ENCODE measurements at places on chromosomes 5 and 9.

DNA sequence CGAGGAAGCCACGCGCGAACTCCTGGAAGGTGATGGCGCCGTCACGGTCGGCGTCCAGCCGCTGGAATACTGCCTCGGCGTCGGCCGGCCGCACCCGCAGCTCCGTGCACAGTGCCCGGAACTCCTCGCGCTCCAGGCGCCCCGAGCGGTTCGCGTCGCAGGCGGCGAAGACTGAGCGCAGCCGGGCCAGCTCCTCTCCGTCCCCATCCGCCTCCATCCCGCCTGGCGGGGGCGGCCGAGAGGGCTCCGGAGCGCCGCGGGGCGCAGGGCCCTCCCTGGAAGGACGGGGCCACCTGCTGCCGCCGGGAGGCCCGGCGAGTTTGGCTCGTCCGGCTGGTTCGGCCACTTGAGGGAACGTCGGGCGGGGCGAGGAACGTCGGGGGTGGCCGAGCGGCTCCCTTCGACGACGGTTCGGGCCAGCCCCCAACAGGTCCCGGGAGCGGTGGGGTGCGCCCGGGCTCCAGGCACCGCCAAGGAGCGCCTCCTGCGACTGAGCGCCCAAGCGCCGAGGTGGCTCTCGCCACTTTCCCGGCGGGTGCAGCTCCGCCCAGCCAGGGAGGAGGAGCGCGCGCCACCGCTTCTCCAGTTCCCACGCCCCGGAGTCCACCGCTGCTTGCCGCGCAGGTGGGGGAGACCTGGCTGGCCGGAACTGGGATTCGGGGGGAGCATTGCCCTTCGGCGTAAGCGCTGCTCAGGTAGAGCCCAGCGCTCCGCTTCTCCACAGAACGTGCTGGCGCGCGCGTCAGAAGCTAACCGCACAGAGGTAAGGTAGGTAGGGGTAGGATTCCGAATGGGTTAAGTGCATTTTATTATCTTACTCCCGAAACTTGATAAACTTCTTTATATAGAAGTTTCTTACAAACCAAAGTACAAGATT, at the start of gene RASEF:
TSS of gene RASEF (minus strand) at position 492 of the 877 bp plus-strand sequence. CDS start at position 217, 275 bp downstream.
- DNase-seq: no peak

- DNase-seq: peak; percentile 44
Measured at GRCh38 chr9:31541721-31542281, 842.6 kb upstream of the ACO1 start.

GRCh38 chr9:109108318-109108717, 11.4 kb downstream of the TMEM245 start:
- no peak for DNase-seq

DNA sequence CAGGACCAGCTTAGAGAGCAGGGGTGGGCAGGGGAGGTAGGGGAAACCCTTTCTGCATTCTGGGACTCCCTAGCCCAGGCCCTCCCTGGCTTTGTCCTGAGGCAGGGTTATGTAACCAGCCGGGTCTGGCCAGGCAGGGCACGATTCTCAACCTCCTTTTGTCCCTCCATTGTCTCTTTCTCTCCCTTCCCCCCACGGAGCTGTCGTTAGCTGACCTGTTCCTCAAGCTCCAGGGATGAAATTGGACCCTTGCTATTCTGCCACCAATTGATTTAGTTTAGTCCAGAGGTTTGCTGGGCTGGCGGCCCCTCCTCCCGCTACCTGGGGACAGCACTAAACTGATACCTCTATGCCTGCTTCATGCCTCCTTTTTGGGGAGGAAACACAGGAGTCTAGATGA, 9.4 kb upstream of the NDST1 start:
- no peak for DNase-seq

DNA sequence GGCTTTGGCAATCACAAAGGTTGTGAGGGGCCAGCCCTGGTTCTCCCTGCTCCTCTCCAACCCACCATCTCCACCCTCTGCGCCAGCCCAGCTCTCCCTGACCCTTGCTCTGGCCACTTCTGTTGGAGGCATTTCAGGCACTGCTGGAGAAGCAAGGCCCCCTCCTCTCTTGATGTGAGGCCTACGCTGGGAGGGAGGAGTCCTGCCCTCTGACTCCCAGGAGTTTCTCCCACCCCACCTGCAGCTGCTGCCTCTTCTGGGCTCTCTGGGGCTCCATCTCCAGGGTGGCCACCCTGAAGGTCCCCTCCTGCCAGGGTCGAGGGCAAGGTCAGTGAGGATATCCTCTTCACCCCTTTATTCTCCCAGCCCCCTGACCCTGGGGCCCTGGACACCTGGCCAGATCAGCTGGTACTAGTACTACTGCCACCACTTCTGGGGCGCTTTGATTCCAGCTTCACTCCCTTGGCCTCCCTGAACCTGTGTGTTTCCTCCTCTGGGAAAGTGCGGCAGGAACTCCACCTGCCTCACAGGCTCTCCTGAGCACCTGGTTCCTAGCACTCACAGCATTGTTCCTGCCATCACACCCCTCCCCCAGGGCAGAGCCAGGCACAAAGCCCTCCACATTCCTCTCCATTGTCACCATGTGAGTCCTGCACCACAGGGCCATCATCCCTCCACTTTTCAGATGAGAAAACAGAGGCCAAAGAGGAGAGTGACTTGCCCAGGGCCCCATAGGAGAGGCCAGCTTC, 23.8 kb upstream of the TDRD7 start:
- no peak for DNase-seq

DNA sequence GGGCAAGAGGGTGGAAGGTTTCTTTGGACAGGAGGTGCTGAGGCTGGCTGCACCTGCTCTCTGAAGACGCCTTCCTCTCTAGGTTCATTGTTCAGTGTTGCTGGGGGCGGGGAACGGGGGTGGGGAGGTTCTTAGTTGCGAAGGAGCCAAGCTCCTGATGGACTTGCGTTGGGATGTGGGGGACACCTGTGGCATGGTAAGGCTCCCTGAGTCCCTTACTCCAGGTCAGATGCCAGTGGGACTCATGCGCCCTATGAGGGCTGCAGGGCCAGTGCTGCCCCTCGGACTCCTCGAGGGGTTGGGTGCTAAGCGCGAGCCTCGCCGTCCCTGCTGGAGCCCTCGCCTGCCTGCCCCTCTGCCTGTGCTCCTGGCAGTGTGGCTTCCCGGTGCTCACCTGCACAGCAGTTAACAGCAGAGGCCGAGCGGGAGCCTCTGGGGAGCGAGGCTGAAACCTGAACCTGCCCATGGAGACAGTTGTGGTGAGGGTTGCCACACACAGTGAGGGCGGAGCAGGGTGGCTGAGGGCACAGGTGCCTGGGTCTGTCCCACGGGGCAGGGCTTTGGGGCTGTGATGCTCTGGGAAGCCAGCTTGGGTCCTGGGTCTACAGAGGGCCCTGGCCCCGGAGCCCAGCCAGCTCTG, 5.5 kb downstream of the RNU6ATAC start:
- DNase-seq: no peak

- no peak for DNase-seq
Measured at GRCh38 chr5:10825897-10826644, 65.0 kb upstream of the DAP start.

- no peak for DNase-seq
Measured at GRCh38 chr5:59837071-59837470, 56.5 kb downstream of the PDE4D start.

- no peak for DNase-seq
Measured at GRCh38 chr5:73733219-73733618, 107.2 kb downstream of the ARHGEF28 start.

DNA sequence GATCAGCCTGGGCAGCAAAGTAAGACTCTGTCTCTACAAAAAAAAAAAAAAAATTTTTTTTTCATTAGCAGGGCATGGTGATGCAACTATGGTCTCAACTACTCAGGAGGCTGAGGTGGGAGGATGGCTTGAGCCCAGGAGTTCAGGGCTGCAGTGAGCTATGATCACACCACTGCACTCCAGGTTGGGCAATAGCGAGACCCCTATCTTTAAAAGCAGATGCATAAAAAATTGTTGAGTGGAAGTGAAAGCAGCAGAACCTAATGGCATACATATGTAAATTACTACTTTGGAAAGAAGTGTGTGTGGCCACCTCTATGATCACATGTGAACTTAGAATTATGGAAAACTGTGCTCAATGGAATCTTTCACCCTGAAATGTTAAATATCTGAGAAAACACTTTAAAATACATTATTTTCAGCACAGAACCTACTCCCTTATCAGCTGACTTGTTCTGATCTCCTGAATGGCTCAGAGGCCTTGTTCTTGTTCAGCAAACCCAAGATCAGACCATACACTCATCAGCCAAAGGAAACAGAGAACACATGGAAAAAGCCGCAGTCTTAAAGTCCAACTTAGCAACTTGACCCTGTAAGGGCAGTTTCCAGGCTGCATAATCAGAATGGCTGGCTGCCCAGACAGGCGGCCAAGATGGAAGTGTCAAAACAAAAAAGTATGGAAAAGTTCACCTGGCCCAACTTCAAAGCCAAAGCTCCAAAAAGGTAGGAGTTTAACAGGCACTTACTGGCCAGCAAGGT, 56.5 kb downstream of the SIL1 start:
- DNase-seq: no peak

GRCh38 chr9:131391020-131391419, 2.9 kb upstream of the PRRC2B start:
- DNase-seq: no peak

- no peak for DNase-seq
Measured at GRCh38 chr5:135693371-135693955, 114.7 kb upstream of the CXCL14 start.

DNA sequence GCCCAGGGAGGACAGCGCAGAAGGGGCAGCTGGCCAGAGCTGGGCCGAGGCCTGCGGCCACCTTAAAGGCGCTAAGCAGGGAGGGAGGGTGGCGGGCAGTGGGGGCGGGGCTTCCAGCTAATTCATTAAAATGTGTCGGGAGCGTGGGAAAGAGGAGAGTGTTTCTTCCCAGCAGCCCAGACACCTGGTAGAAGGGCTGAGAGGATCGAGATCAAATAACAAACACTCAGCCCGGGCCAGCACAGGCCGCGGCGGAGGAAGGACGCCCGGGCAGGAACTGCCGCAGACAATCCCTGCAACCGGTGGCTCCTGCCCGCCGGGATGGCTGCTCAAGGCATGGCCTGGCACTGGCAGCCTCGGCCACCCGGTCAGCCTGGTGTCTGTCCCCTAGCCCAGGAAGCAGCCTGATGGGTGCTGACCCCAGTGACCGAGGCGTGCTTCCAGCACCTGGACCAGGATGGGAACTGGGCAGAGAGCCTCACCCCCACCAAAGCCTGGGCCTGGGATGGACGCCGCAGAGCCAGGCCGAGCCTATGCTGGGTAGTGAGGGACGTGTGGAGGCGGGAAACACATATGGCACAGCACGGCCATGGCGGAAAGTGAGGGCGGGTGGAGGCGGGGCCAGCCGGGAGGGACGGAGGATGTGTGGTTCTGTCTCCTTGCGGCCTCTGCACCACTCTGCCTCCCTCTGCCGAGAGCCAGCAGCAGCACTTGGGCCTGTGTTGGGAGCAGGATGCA, 3.2 kb upstream of the NRARP start:
- DNase-seq: peak; percentile 69

DNA sequence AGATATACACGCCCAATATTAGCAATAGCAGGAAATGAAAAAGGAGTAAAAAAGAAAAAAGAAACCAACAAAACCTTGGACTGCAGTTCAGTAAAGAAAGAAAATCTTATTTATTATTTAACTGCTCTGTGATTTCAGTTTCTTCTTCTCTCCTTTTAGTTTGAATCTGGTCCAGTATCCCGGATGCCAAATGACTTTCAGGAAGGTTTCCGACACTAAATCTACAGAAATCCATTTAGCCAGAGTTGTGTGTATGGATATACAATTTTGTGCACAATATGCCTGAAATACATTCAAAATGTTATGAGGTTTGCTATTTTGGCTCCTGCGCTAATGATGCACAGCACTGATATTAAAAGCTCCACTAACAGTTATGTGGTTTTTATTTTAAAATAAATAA, 64.5 kb downstream of the FBXL7 start:
- DNase-seq: no peak

DNA sequence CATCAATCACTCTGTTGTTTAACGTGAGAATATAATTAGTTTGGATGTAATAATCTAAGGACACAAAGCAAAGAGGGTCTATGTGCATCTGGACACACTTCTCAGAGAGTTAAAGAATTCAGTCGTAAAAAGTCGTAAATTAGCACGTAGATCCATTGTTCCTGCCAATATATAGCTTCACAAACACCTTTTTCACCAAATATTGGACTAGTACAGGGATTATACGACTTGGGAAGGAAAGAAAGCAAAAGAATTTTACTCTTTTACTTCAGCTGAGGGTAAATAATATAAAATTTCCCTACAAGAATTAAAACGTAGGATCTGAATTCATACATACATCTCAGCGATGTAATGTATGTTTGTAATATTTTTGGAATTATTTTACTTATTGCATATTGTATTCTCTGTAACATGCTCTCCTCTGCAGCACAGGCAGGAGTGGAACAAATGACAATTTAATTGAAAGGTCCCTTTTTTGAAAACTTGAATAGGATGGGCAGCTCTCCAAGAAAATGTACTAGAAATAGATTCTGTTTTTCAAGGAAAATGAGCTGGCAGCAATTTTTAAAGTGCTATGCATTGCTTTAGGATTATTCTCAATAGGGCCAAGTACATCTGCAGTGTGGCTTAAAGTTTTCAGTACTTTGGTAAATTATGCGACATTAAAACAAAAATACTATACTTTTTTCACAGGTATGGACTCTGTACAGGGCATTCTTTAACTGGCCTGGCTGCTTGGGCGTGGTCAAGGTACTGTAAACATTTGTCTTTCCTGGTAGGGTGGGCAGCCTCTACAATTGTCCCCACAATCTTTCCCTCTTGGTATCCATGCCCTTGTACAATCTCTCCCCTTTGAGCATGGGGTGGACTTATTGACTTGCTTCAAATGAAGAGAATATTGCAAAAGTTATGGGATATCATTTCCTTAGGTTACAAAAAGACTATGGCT, 39.7 kb upstream of the HSD17B4 start:
- DNase-seq: no peak

GRCh38 chr5:169162407-169162806, 138.5 kb downstream of the SLIT3 start:
- DNase-seq: no peak

DNA sequence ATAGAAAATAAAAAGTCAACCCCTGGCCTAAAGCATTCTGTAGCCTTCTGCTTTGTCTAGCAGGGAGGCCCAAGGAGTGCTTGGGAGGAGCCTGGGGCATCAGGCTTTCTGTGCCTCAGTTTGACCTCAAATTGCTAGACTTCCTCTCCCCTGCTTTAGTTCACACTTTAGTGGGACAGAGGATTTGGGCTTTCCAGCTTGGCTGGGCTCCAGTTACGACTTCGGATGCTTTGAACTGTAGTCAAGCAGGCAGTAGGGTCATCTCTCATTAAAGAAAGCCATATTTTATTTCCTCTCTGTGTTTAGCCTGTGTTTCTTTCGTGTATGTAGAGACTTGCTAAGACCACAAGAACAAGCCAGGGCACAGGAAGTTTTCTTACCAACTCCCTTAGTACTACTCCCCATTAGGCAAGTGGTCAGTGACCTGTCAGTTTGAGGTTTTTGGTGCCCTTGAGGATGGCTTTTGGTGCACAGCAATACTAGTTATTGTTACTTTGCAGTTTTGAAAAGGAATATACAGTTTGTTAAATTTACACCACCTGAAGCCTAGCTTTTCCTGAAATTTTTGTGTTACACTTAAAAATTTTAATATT, 334.7 kb downstream of the NDUFS4 start:
- no peak for DNase-seq

DNA sequence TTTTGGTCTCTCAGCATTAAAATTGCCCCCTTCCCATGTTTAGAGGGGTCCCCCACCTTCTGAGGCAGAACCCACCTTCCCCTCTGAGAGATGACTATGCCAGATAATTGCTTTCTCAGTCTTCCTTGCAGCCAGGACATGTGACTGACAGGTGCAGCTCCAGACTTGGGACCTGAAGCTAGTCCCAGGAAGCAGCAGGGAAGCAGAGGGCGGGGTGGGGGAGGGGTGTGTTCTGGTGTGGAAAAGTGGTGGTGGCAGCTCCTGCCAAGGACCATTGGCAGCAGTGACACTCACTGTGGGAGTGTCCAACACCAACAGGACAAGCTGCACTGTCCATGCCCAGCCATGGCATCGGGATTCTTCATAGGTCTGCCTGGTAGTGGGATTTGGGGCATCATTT, 2.3 kb downstream of the EIF4E1B start:
- DNase-seq: no peak

All from occipital lobe (tissue), 3 donors.